Prostate gland (tissue), 2 donors: ENCODE measurements at places on chromosomes 3 and 15. TPM values are rescaled to one million over a fixed set of nuclear protein-coding genes. Genes with fewer than 3 reads are reported as not detected.
A peak's percentile ranks its signal among the peaks of the same experiment; 100 is the strongest.

DNA sequence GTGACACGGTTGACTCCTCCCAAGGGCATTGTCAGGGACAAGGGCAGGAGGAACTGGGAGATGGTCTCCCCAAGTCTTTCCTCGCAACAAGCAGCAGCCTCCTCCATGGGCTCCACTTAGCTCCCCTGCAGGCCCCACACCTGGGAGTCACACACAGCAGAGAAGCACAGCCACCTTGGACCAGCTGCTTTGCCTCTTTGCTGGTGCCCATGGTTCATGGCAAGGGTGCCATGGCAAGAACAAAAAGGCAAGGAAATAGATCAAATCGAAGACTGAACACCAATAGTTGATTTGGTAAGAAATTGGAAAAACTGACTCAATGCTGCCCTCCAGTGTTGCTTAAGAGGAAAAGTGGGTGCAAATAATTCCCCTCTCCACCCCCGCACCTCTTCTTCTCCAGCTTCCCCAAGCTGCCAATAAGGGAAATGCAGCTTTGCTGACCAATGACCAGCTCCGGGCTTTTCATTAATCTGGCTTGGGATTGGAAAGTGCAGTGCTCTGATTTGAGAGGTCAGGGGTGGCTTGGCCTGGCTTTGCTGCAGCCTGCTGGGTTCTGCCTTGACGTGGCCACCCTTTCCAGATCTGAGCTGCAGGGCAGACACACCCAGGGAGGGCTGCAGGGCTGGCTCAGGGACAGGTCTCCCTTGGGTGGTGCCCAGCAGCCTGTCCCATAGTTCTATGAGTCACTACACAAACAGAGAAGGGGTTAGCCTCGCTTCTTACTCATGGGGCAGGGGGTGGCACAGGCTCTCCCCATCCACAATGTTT lies 162.0 kb downstream of the KLF13 start:
- no peaks in the 10 kb centered on the region for H3K36me3 ChIP-seq
- H3K4me3 ChIP-seq: no peak overlapping the region
- H3K4me1 ChIP-seq: peaks cover 8% of the 10 kb centered on the region
- peak; percentile 44 for DNase-seq
- no peaks in the 10 kb centered on the region for H3K27me3 ChIP-seq

DNA sequence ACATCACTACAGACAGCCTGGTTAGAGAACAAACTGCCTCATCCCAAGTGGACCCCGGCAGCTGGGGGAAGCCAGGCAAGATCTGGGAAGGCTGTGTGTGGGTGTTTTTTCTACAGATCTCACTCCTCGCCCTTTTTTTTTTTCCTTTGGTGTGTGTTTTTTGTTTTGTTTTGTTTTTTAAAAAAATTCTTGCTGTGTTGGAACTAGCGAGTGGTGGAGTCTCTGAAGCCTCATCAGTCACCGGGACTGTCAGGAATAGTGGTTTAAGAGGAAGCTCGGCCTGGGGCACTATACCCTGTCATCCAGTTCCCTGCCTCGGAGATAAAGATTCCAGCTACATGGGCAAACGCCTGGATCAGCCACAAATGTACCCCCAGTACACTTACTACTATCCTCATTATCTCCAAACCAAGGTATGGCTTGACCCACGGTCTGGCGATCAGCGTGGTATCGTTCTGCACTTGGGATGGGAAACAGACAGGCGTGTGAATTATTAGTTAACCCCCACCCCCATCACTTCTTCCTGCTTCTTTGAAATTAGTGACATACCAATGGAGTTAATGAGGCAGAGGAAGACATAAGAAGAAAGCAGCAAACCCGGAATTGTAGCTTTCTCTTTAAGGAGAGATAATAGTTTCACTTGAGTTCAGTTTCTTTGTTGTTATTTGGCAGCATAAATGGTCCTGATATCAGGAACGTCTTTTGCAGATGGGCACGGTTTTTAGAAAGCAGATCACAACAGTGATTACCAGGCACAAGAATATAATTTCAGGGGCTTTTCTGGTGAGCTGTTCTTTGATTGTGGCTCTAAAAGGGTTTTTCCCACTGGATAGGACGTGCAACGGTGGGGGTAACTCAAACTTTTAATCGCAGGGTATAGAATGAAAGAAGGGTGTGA lies 722 bp downstream of the RBMS3 start:
- H3K4me1 ChIP-seq: no peaks in the 10 kb centered on the region
- H3K4me3 ChIP-seq: peak overlapping the region; percentile 42
- no peaks in the 10 kb centered on the region for H3K36me3 ChIP-seq
- DNase-seq: peak; percentile 15
- peak overlapping the region; percentile 78 for H3K27ac ChIP-seq

- no peak for DNase-seq
- no peaks in the 10 kb centered on the region for H3K36me3 ChIP-seq
- H3K4me1 ChIP-seq: no peaks in the 10 kb centered on the region
- H3K27ac ChIP-seq: no peak overlapping the region
- H3K4me3 ChIP-seq: no peak overlapping the region
These were observed 67.6 kb downstream of the TP63 start for GRCh38 chr3:189698811-189699210.

The MESP2 gene
- total RNA-seq: not detected

- H3K4me1 ChIP-seq: no peaks in the 10 kb centered on the region
- H3K4me3 ChIP-seq: peak overlapping the region; percentile 81
- H3K27me3 ChIP-seq: no peaks in the 10 kb centered on the region
These were observed 530 bp upstream of the TUBGCP5 start for GRCh38 chr15:23039917-23040281.
